A549 (cell line): ENCODE measurements at places on chromosomes 2 and 18. TPM values are rescaled to one million over a fixed set of nuclear protein-coding genes. Genes with fewer than 3 reads are reported as not detected.

Gene SLC14A1
- polyA plus RNA-seq = not detected in 3 replicates

Gene FAM228B
- polyA plus RNA-seq = 3.0 to 4.9 TPM (median 3.8 TPM) in 3 replicates

Gene PAX3
- polyA plus RNA-seq = not detected in 3 replicates

Gene FBXO11
- polyA plus RNA-seq = 51.1 to 53.2 TPM (median 52.3 TPM) in 3 replicates

Gene GALNT13
- polyA plus RNA-seq = 11.7 to 12.8 TPM (median 12.1 TPM) in 3 replicates

Gene KCNK3
- polyA plus RNA-seq = 1.6 to 3.4 TPM (median 2.4 TPM) in 3 replicates

Gene FAM136A
- 112 to 125 TPM (median 119 TPM) in 3 replicates for polyA plus RNA-seq

Gene SEMA4C
- 12.3 to 15.1 TPM (median 14.4 TPM) in 3 replicates for polyA plus RNA-seq

Gene RESP18
- polyA plus RNA-seq = not detected in 3 replicates

Gene FTCDNL1
- polyA plus RNA-seq = 2.1 to 3.3 TPM (median 3.0 TPM) in 3 replicates

Gene HOXD13
- 0.12 to 0.17 TPM (median 0.13 TPM) in 3 replicates for polyA plus RNA-seq

Gene HS6ST1
- polyA plus RNA-seq = 10.5 to 11.9 TPM (median 11.6 TPM) in 3 replicates

Gene EVX2
- polyA plus RNA-seq = not detected in 3 replicates

Gene DSG4
- polyA plus RNA-seq = not detected in 3 replicates

Gene FAM237A
- not detected in 3 replicates for polyA plus RNA-seq

Gene TIMM21
- polyA plus RNA-seq = 52.3 to 64.1 TPM (median 61.4 TPM) in 3 replicates

Gene GPR155
- polyA plus RNA-seq = 0.49 to 0.86 TPM (median 0.63 TPM) in 3 replicates
